ENCODE measurements at places on chromosomes 5 and 9.
A peak's percentile ranks its signal among the peaks of the same experiment; 100 is the strongest.

GRCh38 chr5:163772241-163772640, 266.8 kb downstream of the MAT2B start:
- no peak for DNase-seq

GRCh38 chr5:61626639-61627282, 294.7 kb downstream of the ZSWIM6 start:
- no peak for DNase-seq

DNA sequence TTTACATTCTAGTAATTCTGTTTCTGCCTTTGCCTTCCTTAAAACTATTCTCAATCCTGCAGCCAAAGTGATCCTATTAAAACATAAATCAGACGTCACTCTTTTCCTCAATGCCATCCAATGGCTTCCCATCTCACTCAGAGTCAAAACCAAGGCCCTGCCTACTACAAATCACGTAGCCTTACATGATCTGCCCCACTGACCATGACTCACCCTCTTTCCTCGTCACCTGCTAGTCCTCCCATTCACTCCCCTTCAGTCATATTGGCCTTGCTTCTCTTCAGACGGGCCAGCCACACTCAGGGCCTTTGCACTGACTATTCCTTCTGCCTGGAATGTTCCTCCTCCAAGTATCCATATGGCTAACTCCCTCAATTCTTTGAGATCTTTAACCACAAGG, 39.0 kb upstream of the DMXL1 start:
- DNase-seq: no peak

- DNase-seq: no peak
Measured at GRCh38 chr9:121194730-121195129, 6.9 kb downstream of the RAB14 start.

DNA sequence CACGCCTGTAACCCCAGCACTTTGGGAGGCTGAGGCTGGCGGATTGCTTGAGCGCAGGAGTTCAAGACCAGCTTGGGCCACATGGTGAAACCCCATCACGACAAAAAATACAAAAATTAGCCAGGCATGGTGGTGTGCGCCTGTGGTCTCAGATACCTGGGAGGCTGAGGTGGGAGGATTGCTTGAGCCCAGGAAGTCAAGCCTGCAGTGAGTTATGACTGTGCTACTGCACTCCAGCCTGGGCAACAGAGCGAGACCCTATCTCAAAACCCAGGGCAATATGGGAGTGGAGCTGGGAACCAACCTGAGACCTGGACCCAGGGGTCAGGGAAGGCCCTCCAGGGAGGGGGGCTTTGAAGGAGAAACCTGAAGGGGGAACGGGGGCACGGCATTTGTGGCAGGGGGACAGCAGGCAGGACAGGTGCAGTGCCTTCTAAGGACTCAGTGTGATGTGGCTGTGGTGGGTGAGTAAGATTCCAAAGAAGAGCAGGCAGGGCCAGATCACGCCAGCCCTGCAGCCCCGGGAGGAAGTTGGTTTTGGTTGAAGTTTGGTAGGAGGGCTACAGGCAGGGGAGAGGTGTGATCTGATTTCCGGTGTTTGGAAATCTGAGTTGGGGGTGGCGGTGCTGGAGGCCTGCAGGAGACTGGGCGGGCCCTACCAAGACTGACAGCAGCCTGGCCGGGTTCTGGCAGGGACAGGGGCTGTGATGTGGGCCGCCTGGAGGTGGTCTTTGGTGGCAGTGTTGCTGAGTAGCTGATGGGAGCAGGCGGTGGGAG, 46.2 kb downstream of the NTNG2 start:
- DNase-seq: no peak

DNA sequence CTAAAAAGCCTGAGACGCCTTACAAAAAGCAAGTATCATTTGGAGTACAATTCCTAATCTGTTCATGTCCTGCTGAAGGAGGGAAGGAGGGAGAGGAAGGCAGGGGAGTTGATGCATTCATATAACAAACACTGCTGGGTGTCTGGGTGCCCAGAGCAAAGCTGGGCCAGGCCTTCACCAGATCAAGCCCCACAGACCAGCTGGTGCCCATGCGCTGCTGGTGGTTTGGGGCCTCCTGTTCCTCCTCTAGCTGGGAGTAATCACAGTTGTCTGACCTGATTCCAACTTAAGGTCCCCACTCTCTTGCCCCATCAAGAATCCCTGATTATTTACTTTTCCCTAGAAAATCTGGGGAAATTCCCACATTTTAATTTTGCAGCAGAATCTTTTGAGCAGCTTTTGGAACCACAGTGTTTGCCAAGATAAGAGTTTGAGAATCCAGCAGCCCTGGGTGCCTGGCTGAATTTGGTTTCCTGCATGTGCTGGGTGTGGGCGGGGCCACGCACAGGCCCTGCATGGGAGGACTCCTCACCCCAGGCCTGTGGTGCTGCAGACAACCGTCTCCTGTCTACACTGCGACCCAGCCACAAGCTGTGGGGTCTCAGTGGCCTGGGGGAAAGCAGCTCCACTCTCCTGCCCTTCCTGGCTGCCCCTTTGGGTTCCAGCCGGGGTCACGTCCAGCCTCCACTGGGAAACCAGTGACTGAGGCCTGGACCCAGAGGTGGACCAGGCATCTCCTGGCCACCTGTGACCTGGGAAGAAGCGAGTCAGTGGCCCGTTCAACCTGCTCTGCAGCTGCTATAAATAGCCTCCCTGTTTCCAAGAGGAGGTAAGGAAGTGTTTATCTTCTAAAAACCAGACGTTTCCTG, 47.5 kb downstream of the NEURL1B start:
- no peak for DNase-seq

DNA sequence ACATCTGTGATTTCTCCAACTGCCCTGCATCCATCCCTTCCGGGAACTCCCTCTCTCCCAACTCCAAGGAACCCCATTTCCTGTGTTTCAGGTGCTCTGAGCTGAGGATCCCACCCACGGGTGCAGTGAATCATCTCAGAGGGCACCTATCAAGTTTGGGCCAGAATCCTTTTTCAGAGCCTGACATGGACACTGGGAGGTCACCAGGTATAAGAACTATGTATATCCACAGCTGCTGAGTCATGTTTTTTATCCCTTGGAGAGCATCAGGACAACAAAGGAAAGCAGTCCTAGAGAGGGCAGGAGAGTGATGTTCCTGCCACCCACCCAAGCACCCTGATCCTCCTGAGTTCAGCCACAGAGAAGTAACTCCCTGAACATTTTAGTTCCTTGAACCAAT, 3.8 kb downstream of the MED27 start:
- DNase-seq: no peak

DNA sequence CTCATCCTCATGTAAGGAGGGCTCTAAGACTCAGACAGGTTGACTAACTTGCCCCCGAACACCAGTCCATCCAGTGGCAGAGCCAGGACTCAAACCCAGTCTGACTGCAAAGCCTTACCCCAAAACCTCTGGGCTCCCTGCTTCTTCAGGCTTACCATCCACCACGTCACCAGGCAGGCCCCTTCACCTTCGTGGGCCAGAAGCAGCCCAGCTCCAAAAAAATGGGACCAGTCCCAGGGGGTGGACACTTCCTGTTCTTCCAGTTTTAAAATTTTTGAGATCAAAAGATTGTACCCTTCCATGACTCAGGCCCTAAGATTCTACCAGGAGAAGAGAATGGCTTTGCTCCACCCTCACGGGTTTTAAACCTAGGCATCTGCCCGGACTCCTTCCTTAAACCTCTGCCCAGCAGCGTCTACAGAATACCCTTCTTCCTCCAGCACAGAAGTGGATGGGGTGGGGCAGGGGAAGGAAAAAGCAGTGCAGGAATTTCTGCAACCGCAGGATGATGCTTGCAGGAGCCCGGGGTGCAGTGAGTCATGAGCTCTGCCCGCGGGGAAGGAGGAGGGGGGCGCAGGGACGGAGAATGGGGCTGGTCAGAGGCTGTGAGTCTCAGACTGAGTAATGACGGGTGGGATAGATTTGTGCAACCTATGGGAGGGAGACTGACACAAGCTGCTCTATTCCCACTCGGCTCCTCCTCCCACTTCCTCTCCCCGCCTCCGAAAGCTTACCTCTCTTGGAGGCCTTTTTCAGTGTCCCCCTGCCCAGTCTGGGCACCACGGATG, 50.4 kb upstream of the STXBP1 start:
- DNase-seq: no peak

DNA sequence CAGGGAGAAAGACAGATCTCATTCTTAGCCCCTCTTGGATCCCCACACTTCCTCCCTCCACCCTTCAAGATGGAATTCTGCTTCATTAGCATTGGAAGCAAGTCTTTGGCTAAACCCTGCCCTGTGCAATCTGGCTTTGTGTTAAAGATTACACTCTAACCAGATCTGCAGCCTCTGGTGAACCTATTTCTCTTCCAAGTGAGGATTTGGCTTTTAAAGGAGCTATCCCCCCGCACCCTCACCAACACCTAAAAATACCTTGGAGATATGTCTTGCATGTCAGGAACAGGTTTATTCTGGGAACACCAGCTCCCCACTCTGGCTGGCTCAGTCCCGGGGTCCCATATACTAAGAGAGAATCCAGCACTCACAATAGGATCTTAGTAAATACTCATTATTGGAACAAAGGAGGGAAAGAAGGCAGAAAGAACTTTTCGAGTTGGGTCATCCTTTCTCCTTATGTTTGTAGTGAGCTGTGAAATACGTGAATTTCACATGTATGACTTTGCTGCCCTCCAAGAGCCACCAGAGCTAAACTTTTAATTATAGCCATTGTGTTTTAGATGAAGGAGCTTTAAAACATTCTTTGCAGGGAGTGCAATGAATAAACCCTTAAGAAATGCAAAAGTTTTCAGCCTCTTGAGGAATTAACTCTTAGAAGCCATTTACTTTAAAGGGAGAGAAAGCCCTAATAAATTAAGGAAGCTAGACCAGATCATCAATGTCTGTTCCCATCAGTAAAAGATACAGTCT, 53.7 kb upstream of the HRH2 start:
- no peak for DNase-seq

- DNase-seq: no peak
Measured at GRCh38 chr5:159735749-159736660, 180.3 kb upstream of the ADRA1B start.

DNA sequence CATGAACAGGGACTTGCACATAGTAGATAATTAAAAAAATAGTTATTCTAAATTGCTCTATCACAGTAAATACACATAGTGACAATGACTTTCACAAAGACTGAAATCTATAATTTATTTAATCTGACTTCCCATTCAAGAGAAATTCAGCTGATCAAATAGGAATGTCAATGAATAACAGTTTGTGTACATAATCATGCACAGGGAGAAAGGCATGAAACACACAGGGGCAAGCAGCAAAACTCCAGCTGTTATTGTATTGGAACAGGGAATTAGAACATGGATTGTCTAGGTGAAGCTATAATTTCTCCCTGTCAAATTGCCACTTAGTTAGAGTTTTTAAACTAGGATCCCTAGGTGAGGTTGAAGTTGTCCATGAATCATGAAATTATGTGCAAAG, 99.9 kb downstream of the HCN1 start:
- no peak for DNase-seq

GRCh38 chr9:15187589-15187988, 119.4 kb downstream of the TTC39B start:
- DNase-seq: no peak

DNA sequence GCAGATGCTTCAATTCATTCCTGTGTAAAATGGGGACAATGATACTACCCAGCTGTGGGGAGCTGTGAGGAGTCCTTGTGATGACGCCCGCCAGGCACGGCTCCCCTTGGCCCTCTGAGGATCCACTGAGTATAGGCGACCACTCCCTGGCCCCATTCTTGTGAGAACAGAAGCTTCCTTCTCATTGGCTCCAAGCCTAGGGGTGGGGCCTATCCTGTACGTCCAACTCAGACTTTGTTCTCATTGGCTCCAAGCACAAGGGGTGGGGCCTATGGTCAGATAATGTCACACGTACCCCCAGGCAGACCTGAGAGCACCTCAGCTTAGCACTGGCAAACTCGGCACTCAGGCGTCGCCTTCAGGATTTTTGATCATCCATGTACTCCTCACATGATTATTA, 232.9 kb upstream of the MVB12B start:
- no peak for DNase-seq

DNA sequence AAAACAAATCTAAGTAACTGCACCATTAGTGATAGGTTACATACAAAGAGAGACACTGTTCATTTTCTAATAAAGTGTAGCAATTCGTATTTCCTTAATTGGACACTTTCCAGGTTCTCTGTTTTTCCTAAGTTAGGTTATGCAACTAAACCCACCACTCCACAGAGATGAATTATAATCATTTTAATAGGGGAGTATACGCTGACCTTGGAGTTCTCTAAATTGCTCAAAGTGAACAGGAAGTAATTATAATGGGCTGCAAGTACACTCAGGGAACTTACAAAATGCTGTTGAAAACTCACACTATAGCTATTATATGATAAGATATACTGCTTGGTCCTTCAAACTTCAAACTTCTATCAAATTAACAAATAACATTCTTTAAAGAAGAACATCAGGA, 18.2 kb upstream of the ADCY2 start:
- no peak for DNase-seq

- DNase-seq: no peak
Measured at GRCh38 chr5:264338-264737, 7.1 kb upstream of the PDCD6 start.

- DNase-seq: no peak
Measured at GRCh38 chr5:172315587-172316493, 32.3 kb upstream of the UBTD2 start.

DNA sequence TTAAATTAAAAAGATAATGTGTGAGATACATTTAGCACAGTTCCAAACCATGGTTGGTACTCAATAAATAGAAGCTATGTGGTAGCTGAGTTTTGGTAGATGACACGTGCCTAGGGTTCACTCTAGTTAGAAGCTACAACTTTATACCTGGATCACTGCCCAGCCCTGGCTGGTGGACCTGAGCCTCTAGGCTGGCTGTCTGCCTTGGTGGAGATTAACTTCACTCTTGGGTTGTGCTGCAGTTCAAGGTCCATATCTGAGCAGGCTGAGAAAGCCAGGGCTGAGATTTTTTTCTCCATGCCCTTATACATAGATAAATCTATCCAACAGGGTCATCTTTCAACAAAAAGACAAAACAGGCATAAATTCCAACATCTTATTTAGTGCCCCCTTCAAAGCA, 44.6 kb upstream of the SPDL1 start:
- DNase-seq: no peak

DNA sequence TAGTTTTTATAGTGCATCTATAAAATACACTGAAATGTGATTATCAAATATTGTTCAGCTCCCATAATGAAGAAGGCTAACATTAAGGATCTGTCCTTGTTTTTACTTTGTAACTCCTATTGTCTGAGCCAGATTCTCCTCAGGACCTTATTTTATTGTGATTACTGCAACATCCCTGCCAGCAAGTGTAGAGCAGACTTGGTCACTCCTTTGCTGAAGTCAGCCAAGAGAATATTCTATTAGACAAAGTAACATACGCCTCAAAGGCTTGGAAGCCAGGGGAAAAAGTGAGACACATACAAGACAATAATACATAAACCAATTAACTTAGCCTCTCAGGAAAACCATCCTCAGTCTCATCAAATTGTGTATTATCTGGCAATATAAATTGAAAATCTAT, 269.6 kb downstream of the ARL15 start:
- no peak for DNase-seq

GRCh38 chr9:113922160-113922559, 46.1 kb downstream of the ZNF618 start:
- DNase-seq: peak; percentile 7
